ENCODE measurements at places on chromosomes 7 and 10.

- no peak for DNase-seq
Measured at GRCh38 chr7:105765846-105766245, 110.6 kb downstream of the ATXN7L1 start.

GRCh38 chr10:128068398-128069285 lies 57.6 kb downstream of the MKI67 start:
- DNase-seq: no peak

GRCh38 chr10:93357680-93358079 lies 124.5 kb downstream of the MYOF start:
- no peak for DNase-seq

DNA sequence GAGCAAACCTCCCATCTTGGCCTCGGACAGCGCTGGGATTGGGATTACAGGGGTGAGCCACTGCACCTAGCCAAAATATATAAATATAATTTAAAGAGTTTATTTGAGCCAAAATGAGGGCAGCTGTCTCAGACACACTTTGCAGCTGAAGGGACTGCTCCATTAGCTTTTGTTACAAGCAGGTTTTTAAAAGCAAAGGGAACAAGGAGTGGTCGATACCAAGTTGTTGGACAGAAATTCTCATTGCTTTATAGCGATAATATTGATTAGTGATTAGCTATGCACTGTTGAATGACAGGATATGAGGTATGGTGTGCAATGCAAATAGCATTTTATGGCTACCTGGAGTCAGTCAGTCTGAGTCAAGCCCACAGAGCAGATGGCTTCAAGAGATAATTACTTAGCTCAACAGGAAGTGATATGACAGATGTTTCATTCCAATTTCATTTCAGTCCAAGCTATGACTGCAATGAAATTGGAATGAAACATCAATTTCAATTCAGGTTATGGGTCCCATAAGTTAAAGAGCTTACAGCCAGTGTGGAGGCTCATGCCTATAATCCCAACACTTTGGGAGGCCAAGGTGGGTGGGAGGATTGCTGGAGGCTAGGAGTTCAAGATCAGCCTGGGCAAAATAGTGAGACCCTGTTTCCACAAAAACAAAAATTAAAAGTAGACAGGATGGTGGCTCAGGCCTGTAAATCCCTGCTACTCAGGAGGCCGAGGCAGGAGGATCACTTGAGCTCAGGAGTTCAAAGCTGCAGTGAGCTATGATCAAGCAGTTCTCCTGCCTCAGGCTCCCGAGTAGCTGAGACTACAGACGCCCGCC lies 23.1 kb downstream of the TYW1 start:
- DNase-seq: no peak

Measured in NCI-H1048 (cell line).